ENCODE measurements at places on chromosomes 4 and X.

- no peak for DNase-seq
Measured at GRCh38 chr4:61805979-61806378, 605.9 kb downstream of the ADGRL3 start.

DNA sequence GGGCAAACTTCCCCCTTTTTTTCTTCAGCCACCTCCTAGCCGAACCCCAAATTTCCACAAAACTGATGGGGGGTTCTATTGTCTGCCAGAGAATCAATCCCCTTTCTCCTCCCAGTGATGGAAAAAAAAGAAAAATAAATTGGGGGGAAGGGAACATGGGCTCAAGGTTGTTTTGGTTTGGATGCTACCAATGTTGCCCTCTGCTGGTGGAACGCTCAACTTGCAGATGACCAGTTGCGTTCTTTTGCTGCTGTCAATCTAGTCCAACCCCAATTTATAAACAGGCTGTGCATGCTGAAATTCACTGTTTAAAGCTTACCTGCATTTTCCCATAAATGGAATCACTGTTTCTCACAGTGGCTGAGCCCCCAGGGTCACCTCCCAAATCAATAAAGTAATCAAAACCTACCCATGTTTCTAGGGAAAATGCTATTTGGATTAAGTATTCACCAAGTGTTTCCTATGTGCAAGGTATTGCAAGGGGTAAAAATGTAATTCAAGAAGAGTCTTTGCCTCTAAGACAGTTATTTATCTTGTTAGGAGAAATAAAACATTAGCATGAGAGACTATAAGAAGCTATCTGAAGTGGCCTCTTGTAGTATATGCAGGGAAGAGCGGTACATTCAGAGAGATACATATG is 116.7 kb upstream of the TMEM164 start:
- DNase-seq, result no peak

DNA sequence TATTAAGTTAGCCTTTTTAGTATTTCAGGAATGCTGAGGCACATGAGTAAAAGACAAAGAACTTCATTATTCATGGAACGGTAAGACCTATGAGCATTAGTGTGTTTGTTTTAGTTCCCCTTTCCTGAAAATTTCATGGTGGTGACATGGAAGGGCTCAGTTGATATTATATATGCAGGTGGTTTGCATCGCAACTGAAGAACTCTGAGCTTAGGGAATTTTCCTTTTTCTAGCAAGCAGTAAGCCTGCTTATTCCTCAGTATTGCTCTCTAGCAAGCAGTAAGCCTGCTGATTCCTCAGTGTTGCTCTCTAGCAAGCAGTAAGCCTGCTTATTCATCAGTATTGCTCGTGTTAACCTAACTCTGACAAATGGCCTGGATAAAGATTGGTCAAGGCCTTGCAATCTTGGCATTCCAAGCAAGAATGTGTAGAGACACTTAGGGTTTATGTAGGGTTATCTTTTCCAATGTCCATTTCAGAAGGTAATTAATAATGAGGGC is 37.7 kb upstream of the MAGEB18 start:
- DNase-seq, result no peak

DNA sequence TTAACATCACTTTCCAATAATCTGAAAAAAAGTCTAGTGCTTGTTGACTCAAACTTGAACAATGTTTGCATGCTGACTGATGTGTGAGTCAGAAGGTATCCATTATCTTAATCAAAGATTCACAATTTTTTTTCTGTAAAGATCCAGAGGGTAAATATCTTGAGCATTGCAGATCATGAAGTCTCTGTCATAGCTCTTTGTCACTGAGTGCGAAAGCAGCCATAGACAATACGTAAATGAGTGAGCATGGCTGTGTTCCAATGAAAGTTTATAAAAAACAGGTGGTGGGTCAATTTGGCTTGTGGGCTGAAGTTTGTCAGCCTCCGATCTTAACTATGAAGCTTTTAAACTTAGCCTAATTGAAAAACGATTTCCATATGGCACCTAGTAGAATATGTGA is 37.7 kb downstream of the NHS start:
- no peak for DNase-seq

DNA sequence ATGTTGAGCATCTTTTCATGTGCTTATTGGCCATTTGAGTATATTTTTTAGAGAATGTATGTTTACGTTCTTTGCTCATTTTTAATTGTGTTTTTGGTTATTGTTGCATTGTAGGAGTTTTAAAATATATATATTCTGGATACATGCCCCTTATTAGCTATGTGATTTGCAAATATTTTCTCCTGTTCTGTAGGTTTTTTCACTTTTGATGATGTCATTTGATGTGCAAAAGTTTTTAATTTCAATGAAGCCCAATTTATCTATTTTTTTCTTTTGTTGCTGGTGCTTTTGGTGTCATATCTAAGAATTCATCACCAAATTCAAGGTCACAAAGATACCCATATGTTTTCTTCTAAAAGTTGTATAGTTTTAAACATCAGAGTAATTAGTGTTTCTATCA is 6.8 kb downstream of the ARMCX5 start:
- DNase-seq, result no peak

DNA sequence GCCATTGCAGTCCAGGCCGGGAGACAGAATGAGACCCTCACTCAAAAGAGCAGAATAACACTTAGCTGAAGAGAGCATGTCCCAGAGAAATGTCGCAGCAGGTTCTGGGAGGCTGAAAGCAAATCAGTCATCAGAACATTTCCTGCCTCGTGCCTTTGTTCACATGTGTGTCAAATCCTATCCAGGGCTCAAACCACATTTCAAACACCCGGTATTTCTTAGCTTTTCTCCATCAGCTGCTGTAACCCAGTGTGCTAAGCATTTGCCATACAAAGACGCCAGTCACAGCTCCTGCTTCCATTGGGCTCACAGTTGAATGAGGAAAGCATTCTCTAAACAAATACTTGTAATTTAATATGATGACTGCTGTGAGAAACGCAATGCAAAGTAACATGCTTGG is 6.0 kb downstream of the PALLD start:
- no peak for DNase-seq

DNA sequence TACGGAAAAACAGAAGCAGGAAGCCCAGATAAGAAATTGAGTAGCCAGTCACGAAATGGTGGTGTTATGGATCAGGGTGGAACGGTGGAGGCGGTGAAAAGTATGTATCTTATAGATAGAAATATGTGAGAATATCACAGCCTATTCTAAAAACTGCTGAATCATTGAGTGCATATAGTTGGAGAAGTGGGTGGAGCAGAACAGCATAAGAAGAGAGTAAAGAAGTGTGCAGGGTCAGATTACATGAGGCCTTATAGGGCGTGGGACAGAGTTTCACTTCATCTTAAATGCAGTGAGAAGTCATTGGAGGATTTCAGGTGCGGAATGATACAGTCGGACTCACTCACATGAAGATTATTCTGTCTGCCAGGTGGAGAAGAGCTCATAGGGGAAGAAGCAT is 293.1 kb downstream of the TRIML1 start:
- DNase-seq, result no peak

DNA sequence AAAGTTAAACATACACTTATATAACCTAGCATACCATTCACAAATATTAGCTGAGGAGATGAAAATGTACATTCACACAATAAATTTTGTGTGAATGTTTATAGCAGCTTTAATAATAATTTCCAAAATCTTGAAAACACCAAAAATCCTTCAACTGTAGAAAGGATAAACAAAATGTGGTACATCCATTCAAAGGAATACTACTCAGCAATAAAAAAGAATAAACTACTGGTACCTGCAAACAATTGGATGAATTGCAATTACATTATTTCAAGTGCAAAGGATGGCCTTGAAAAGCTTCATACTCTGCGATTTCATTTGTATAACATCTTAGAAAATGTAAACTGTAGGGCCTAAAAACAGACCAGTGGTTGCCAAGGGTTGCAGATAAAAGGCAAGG is 11.7 kb upstream of the RPS6KA6 start:
- no peak for DNase-seq

GRCh38 chr4:71275570-71275969 is 63.2 kb upstream of the SLC4A4 start:
- no peak for DNase-seq

- DNase-seq, result no peak
Measured at GRCh38 chr4:102392033-102392744, 46.9 kb upstream of the SLC39A8 start.

GRCh38 chr4:165625281-165625680 is 246.5 kb downstream of the CPE start:
- DNase-seq, result no peak

DNA sequence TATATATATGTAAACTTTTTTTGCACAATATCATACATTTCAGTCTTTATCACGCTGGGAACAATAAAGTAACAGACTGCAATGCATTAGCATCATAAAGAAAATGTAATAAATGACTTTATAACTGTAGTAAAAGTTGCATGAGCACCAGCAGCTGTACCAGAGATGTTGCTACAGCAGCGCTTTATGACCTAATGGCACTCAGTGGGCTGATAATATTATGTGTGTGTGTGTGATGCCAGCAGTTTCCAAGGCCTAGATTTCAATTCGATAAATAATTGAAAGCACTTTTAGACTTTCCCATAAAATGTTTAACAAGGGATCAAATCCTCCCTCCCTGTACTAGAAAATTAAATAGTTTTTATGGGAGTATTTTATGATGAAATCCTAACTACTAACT is 367.6 kb upstream of the AGA start:
- no peak for DNase-seq

DNA sequence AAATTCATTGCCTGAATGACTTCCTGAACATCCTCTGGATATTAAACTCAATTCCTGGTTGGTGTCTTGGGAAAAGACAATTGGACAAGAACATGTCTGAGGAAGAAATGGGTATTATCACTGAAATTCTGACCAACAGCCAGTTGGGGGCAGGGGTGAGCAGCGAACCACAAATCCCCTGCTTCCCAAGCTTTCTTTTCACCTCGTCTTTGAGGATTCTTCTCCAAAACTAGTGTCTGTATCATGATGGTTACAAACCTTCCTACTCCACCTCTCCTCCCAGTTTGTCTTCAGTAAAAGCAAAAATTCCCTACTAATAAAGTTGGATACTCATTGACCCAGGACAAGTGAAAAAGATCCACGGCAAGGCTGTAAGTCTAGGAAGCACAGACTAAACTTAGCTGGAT is 48.3 kb upstream of the WDR1 start:
- DNase-seq, result no peak

- no peak for DNase-seq
Measured at GRCh38 chr4:152180369-152180768, 355.5 kb downstream of the FBXW7 start.

DNA sequence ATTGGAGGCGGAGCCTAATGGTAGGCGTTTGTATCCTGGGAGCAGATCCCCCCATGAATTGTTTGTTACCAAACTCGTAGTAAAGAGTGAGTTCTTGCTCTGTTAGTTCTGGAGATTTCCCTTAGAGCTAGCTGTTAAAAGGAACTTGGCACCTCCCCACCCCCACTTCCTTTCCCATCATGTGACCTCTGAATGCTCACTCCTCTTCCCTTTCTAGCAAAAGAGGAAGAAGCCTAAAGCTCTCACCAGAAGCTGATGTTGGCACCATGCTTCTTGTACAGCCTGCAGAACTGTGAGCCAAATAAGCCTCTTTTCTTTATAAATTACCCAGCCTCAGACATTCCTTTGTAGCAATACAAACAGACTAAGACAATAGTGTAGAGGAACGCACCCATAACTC is 13.8 kb upstream of the ATOH1 start:
- no peak for DNase-seq

- no peak for DNase-seq
Measured at GRCh38 chrX:18422325-18422724, 3.1 kb upstream of the CDKL5 start.

DNA sequence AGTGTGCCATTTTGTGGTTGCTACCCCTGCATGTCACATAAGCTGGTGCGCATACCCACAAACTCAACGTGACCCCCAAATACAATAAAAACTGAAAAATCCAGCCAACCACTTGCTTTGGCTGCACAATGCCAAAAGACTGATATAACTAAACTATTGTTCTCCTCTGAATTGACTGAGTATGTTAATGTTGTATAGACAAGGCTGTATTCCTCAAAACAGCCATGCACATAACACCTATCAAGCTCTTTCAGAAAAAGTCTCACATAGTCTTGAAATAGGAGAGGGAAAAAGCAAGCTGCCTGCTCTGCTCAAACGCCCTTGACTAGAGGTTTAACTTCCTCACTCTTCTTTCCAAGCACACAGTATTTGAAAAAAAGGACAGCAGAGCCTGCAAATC is 126.4 kb upstream of the NOCT start:
- DNase-seq, result no peak

DNA sequence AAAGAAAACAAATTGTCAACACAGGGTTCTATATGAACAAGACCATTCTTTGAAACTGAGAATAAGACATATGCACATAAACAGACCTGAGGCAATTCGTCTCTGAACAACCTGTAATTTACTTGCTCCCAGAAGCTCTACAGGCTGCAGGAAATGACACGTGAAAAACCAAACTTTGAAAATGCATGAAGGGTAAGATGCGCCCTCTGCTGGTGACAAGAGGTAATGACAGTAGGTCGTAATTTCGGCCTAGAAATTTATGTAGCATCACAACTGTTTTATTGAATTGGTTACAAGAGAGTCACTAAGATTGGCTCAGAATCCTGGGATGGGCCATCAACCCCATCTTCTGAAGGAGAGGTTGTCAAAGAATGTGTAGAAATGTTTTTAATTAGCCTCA is 276.5 kb downstream of the PPP4R3C start:
- no peak for DNase-seq

- DNase-seq, result no peak
Measured at GRCh38 chrX:121333942-121334341, 286.5 kb downstream of the GLUD2 start.

DNA sequence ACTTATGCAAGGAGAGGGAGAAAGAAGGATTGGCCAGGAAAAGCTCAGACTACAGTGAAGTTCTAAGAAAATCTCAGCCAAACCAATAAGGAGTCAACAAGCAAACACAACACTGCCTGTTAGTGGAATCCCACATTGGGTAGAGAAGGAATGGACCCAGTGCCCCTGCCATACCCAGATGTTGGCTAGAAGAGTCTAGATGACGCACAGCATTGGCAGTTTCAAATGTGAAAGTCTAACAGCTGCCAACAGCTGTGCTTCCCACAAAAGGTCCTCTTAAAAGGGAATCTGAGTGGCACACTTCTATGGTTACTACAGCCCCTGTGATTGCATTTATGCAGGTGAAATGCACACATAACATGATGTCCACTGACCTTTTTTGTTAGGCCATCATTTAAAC is 37.2 kb upstream of the CPEB2 start:
- DNase-seq, result no peak

Measured in cerebellar nuclear complex (tissue), 1 donor.